ENCODE measurements at places on chromosomes 13 and 19.

- no peak for DNase-seq
These were observed 45.7 kb downstream of the CD320 start for GRCh38 chr19:8262431-8262830.

- no peak for DNase-seq
These were observed 184.6 kb upstream of the NBEA start for GRCh38 chr13:34757441-34757840.

- DNase-seq: no peak
These were observed 2.5 kb downstream of the RPS9 start for GRCh38 chr19:54203151-54203611.

- peak; percentile 82 for DNase-seq
These were observed 152.0 kb upstream of the IRS2 start for GRCh38 chr13:109938255-109938936.

DNA sequence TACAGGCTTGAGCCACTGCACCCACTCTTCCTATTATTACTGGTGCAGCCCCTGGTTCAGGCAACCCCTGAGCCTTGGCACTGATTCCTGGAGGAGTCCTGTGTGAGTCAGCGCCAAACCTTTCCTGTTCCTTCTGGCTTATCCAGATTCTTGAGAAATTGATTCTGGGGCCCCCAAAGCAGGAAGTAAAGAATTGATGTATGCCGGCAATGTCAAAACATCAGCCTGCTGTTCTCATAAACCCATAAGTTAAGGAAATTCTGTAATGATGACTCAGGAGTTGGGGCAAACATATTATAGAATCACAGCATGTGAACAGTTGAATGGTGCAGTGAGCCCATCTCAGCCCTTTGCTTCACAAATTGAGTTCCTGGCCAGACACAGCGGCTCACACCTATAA is 1.4 kb upstream of the OR7G3 start:
- no peak for DNase-seq

- DNase-seq: no peak
These were observed 13.4 kb downstream of the TECR start for GRCh38 chr19:14542711-14543328.

DNA sequence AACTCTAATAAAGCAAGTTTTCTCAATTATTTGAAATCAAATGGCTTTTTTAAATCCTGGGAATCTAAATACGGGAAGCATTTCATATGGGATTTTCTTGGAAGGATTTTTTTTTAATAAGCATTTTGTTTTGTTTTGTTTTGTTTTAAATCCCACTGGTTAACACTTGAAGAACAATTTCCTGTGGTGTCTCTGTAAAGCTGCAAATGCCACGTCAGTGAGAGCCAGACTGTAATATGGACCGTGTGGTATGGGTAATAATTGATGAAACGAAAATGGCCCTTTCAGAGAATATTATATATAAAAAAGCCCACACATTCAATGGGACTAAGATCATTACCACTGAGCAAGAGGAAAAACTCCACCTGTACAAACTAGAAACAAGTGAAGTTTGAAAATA is 33.9 kb upstream of the MIR17HG start:
- no peak for DNase-seq

DNA sequence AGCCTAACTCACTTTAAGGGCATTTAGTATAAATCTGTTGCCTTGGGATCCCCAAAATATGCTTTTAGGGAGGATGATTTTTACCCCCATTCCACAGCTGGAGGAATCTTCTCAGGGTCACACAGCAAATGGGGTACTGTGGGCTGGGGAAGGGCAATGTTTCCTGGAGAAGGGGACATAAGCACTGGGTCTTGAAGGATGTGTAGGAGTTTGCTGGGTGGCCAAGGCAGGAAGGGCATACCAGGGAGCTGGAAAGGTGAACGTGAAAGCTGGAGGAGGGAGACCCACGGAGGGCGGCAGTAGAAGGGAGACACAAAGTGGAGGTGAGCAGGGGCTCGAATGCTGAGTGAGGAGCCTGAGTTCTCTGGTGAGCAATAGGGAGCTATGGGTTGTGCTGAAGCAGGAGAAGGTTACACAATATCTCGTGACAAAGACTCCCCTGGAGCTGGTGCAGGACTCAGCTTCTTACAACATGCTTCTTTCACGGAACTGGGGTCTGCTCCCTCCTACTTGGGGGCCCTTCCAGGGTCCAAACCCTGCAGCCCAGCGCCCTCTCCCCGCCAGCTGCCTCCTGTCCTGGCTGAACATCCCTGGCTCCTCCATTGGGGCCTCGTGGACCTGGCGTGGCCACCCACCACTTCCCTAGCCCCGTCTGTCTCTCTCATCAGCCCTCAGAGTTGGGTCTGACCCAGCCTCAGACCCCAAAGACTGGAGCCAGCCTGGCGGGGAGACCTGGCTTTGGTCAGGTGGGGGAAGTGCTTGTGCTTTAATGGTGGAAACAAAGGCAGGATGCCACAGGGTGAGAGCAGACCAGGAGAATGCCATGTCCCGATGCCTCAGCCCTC is 11.1 kb downstream of the CILP2 start:
- no peak for DNase-seq

GRCh38 chr13:57865600-57866294 is 234.2 kb downstream of the PCDH17 start:
- DNase-seq: no peak

- DNase-seq: no peak
These were observed 334.8 kb upstream of the OBI1 start for GRCh38 chr13:78993792-78994191.

- no peak for DNase-seq
These were observed 14.3 kb upstream of the SHD start for GRCh38 chr19:4264812-4265211.

GRCh38 chr13:90696254-90696653 is 651.2 kb upstream of the MIR17HG start:
- DNase-seq: no peak

GRCh38 chr13:113786262-113786841 is 27.3 kb downstream of the TMEM255B start:
- DNase-seq: no peak

DNA sequence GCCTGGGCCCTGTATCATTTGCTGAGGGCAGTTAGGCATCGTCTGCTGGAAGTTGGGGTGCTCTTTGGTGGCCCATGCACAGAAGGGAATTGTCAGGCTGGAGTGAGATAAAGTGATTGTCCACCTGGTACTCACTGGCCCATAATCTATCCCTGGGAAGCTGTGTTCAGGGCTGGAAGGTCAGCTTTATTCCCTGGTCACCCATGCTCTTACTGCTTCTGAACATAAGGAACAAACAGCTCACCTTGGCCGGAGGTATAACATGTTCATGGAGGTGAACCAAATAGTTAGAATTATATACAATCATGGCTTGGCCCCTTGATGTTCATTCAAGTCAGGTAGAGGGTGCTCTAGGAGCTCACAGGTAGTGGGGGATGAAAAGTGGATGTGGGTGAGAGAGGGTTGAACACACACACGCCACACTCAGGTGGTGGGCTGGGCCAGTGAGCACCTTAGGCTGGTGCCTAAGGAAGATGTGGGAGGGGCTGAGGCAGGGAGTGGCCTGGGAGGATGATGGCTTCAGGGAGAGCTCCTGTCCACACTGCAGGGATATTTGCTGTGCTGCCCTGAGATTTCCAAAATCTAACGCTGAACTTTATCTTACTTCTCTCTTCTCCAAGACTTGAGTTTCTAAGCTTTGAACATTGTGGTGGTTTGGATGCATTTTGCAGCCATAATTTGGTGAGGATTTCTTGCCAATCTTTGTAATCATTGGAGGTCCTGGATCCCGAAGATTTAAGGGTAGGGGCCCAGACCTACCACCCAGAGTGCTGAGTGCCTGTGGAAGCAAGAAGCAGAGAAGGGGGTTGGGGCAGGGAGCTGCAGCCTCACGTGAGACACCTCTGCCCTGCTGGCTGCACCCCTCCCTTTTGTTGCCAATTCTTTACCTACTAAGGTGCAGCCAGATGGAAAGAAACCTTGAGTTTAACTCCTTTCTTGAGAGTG is 420.6 kb downstream of the ZNF536 start:
- DNase-seq: no peak

- no peak for DNase-seq
These were observed 6.0 kb upstream of the RABAC1 start for GRCh38 chr19:41965106-41965505.

DNA sequence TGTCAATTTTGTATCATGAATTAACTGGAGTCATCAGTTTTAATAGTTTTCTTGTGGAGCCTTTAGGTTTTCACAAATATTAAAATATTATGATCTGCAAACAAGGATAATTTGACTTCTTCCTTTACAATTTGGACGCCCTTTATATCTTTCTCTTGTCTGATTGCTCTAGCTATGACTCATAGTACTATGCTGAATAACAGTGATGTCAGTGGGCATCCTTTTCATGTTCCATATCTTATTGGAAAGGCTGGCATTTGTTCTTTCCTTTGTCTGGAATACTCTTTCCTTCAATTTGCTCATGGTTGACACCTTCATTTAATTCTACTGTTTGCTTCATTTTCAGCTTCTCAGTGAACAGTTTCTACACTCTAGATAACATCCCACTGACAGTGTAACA is 1129.3 kb downstream of the SLITRK5 start:
- DNase-seq: no peak

GRCh38 chr19:42442833-42443232 is at the start of gene CXCL17:
Gene CXCL17, minus strand, starts transcription at chr19:42442946. Its CDS starts 114 bp downstream, at chr19:42442832.
- no peak for DNase-seq

DNA sequence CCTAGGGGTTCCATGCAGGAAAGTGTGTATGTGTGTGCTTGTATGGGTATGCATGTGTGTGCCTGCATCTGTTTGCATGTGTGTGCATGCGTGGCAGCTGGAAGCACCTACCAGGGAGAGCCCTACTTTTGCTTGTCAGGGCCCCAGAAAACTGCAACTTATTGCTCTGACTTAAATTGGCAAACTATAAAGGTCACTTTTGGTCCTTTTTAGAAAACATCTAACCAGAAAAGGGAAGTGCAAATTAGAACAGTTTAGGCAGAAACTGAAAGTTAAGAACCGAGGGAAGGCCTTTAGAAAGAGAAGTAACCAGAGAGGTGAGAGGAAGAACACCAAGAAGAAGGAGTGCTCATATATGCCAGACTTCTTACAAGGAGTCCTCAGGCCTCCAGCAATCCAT is 32.5 kb downstream of the DLEU7 start:
- no peak for DNase-seq

- DNase-seq: no peak
These were observed 599.7 kb upstream of the SLITRK1 start for GRCh38 chr13:84481958-84482357.

GRCh38 chr13:114103801-114104654 is 28.4 kb downstream of the RASA3 start:
- DNase-seq: no peak

DNA sequence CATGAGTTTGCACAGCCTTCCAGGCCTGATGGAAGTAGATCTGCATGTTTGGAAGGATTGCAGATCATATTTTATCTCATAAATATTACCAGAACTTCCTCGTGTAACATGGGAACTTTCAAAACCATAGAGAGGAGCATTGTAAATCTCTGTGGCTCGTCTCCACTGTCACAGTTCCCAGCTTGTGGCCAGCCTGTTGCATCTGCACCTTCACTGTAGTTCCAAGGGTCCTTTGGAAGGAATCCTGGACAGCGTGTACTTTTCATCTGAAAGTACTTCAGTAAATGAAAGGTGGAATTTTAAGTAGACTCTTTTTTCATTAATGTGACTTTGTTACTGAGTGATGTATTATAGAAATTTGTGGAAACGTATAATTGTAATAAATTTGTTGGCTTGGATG is 105.4 kb downstream of the ATP11A start:
- no peak for DNase-seq

- no peak for DNase-seq
These were observed 122.3 kb downstream of the B3GLCT start for GRCh38 chr13:31322026-31322425.

DNA sequence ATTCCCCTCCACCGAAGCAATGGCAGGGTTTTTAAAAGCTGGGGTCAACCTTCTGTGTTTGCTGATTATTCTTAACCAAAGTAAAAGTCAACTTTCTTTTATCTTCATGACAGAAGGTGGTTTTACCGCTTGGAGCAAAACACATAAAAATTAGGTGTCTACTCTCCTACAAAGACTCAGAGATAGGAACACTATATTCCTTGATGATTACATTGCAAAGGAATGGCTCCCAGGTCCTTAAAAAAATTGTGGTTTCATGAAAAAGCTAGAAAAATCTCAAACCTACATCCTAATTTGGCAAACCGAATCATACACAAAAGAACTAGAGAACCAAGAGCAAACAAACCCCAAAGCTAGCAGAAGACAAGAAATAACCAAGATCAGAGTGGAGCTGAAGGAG is 760.4 kb upstream of the PCDH20 start:
- DNase-seq: no peak

DNA sequence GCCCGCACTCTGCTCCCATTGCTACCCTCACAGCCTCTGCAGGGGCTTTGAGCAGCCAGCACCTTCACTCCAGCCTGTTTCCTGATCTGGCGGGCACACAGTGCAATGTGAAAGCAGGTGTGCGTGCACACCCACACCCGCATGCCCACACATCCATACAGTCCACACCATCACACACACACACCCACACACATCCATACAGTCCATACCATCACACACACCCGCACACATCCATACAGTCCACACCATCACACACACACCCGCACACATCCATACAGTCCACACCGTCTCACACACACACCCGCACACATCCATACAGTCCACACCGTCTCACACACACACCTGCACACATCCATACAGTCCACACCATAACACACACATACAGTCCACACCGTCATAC is 28.0 kb downstream of the PIAS4 start:
- no peak for DNase-seq

- DNase-seq: peak; percentile 42
These were observed 10.2 kb downstream of the DHRS12 start for GRCh38 chr13:51793570-51794271.

GRCh38 chr13:40158218-40158617 is 502.8 kb downstream of the COG6 start:
- no peak for DNase-seq

- no peak for DNase-seq
These were observed 7.4 kb downstream of the BRD4 start for GRCh38 chr19:15324791-15325519.

DNA sequence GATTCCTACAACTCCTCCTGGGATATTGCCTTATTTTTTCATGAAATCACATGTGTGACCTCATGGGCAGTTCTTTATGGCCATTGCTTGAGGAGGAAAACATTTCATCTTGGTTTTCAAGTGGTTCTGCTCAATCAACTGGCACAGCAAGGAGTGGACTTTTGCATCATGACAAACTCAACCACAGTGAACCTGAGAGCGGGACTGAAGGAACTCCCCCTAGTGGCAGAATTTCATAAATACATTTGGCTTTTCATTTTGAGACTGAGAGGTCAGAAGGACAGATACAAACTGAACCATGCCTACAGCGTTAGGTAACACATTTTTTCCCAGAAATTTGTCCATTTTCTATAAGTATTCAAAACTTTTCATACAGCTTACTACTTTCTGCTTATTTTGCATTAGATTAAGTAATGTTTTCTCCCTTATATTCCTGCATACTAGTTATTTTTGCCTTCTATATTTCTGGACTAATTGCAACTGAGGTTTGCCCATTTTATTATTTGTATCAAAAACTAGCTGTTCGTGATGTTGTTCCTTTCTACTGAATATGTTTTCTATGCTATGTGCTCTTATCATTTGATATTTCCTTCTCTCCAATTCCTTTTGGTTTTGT is 13.4 kb upstream of the SIGLEC12 start:
- peak; percentile 37 for DNase-seq
